ENCODE measurements at places on chromosomes 2 and 18.
A peak's percentile ranks its signal among the peaks of the same experiment; 100 is the strongest.

DNA sequence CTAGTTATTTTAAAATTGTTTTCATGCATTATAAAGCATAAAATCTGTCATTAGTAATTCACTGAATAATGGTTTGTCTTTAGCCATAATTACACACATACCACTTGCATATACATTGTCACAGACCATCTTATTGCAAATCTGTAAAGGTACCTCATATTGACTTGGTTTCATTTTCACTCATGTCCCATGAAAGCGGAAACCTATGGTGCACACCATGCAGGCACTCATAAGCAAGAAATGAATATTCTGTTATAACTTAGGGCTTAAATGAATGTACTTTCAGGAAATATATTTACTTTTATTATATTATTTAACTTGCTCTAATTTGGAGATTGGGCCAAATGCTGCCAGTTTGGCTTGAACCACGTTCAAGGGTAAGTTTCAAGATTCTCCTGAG lies 29.2 kb upstream of the STK17B start:
- no peak for DNase-seq

DNA sequence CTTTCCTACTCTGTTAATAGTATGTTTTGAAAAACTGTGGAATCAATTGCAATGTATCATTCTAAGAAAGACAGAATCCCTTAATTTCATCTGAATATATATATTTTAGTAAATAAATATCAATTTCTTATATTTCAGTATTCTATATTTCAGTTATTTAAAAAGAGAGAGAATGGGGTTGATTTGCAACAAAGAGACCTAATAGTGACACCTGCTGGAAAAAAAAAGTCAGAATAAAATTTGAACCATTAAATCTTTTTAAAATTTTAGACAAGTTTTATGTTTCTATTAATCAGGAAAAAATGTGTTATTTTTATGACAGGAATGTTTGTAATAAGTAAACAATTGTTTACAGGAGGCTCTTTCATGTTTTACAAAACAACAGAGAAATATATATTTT lies 20.7 kb upstream of the CCNT2 start:
- DNase-seq = no peak

DNA sequence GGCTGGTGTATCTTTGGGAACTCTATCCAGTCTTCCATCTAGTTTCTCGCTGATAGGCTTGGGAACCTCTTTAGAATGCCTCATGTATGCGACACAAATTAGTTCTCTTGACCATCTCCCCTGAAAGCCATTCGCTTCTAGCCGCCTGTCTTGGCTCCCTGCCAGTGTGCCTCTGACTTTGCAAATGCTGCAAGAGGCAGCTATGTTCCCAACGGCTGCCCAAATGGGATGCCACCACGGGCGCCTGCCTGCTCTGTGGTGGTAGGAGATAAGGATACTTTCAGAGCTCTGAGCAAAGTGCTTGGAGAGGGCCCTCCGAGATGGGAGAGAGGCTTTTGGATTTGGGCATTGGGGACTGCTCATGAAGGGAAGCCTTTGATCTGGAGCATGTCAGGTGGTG lies 77.7 kb upstream of the IGFBP5 start:
- DNase-seq = no peak

- no peak for DNase-seq
Measured at GRCh38 chr2:190126798-190127197, 64.3 kb upstream of the MSTN start.

DNA sequence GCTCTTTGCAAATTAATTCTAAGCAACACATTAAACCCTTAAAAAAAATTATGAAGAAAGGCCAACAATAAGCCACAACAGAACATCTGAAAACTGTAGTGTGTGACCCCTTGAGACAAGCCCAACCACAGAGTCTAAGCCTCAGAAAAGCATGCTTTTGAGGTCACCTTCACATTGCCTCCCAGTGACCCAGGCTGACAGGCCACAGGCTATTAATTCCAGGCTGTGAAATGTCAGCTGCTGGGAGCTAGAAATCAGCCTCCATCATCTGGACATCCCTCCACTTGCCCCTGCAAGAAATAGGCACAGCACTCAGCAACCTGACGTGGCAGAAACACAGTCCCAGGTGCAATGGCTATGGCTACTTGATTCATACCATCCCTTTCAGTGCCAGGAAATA lies 179.4 kb upstream of the ZFP36L2 start:
- DNase-seq = no peak

- peak; percentile 29 for DNase-seq
Measured at GRCh38 chr18:58671632-58672564, 633 bp downstream of the MALT1 start.

DNA sequence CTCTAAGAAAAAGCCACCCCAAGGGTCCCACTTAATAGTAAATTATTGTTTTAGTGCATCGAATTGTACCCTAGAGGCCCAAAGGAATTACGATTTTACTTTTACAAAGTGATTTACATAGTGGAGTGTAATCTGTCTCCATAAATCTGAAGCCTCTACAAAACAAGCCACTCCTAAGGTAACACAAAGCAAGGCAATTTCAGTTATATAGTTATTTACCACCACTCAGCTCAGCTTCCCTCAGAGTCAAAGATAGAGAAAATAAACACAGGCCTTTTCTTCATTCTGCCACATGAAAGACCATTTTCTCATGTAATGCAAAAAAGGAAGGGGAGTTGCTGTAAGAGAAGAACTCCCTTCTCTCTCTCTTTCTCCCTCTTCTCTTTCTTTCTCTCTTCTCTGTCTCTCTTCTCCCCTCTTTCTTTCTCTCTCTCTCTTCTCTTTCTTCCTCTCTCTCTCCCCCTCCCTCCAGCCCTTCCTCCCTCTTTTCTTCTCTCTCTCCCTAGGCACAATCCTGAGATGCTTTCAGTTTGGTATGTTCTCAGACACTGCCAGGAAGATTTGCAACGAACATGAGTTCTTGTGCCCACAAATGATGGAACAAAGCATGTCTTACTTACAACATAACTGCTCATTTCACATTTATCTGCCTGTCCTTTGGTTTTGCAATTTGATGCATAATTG lies 264.5 kb downstream of the BCL2 start:
- DNase-seq = no peak

DNA sequence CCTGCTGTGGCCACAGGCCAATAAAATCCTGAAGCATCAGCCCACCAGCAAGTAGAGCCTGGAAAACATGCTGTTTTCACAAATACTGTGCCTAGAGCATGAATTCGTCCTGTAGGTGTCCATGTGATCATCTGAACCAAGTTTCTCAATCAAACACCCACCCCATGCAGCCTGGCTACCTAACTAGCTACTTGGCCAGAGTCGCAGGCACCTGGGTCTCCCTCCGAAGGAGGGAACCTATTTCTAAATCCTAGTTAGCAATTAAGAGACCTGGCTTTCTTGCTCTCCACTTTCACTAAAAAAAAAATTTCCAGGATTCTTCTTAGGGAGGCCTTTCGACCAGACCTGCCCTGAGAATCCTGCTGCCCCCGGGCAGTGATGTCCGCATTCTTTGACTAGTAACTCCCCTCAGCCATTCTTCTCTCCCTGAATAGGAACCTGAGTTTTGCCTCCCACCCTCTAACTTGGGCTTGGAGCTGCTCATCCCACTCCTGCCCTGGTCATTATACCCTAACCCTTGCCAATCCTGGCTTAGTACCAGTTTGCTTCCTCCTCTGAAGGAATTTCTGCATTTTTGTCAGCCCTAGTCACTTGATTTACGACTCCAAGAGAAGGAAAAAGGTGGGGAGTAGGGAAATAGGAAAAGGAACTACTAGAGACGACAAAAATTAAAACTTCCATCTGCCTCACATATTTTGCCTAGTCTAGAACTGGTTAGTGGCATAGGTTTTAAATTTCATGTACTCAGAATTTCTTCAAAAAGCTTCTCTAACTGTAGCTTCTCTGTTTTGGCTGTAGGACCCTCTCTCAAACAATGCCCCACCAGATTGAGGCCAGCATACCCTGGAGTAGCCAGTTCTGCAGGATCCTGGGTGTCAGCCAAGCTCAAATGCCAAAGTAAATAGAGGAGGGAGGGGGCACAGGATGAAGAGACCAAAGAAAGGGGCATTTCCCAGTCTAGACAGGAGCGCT lies 25.4 kb upstream of the TANK start:
- no peak for DNase-seq

Data from activated T-cell treated with anti-CD3 and anti-CD28 coated beads for 1 hour (primary cell).